Dermis blood vessel endothelial cell (primary cell): ENCODE measurements at places on chromosomes 4 and X.

DNA sequence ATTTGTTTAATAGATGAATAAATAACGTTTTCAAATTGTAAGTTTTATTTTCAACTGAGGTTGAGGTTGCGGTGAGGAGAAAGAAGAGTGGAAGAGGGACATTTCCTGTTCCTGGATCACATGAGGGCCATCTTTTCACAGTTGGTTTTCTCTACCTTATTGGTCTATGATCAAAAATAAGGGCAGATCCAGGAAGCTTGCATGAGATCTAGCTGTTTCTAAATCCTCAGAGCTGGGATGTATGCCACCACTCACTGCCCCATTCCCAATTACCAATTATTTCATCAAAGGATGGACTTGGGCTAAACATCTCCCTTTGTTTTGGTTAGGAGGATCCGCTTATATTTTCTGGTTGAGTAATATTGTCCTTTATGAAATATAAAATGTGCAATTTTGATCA is 104.8 kb upstream of the TLL1 start:
- DNase-seq = no peak

DNA sequence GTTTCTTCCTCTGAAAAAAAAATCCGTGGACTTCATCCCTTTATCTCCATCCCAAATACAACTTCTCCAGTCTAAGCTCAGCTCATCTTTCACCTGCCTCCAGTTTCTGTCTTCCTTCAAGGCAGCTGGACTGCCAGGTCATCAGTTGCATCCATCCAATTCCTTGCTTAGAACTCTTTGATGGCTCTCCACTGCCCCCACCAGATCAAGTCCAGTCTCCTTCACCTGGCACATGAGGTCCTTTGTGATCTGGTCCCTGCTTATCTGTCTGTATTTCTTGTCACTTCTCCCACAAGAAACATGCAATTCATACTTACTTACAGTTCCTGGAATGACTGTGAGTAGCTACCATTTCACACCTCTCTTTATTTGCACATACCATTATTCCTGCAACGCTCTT is 33.8 kb downstream of the OTUD6A start:
- peak; percentile 64 for DNase-seq

DNA sequence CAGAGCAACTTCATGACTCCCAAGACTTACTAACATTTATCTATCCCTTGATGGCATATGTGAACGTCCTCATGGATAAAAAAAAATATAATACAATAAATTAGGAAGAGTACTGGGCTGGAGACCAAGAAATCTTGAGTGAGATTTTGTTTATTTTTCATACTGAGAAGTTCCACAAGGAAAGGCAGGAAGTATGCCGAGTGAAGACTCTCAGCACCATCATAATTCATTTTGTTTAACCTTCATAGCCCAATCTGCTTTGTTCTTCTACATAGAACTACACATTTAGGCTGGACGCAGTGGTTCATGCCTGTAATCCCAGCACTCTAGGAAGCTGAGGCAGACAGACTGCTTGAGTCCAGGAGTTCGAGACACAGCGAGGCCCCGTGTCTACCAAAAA is 198.3 kb downstream of the NSUN7 start:
- DNase-seq = no peak

DNA sequence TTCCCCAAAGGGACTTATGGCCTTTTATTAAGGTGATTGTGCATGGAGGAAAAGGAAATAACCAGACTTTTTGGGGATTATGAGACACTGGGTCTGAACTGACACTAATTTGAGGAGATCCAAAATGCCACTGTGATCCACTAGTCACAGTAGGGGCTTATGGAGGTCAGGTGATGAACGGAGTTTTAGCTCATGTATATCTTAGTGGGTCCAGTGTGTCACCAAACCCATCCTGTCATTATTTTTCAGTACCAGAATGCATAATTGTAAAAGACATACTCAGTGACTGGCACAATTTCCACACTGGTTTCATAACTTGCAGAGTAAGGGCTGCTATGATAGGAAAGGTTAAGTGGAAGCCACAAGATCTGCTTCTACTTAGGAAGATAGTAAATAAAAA is 131.3 kb downstream of the RTL3 start:
- no peak for DNase-seq

DNA sequence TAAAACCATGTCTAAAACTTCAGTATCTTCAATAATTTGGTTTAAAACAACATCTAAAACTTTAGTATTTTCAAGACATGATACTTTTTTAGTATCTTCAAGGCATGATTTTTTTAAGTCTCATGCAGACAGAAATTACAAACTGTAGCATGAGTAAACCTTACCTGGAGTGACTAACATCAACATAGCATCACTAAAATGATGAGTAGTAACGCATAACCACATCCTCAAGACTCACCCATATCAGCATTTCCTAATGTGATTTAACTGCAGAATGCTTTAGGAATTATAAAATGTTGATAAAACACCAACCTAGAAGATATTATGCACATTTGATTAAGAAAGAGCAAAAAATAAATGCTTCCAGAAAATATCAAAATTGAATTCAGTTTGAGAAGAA is 19.7 kb upstream of the EDNRA start:
- no peak for DNase-seq

- DNase-seq = no peak
Observed at GRCh38 chr4:73648478-73648877, 28.2 kb upstream of the RASSF6 start.

GRCh38 chr4:149897783-149898182 is 82.1 kb upstream of the IQCM start:
- DNase-seq = peak; percentile 32

DNA sequence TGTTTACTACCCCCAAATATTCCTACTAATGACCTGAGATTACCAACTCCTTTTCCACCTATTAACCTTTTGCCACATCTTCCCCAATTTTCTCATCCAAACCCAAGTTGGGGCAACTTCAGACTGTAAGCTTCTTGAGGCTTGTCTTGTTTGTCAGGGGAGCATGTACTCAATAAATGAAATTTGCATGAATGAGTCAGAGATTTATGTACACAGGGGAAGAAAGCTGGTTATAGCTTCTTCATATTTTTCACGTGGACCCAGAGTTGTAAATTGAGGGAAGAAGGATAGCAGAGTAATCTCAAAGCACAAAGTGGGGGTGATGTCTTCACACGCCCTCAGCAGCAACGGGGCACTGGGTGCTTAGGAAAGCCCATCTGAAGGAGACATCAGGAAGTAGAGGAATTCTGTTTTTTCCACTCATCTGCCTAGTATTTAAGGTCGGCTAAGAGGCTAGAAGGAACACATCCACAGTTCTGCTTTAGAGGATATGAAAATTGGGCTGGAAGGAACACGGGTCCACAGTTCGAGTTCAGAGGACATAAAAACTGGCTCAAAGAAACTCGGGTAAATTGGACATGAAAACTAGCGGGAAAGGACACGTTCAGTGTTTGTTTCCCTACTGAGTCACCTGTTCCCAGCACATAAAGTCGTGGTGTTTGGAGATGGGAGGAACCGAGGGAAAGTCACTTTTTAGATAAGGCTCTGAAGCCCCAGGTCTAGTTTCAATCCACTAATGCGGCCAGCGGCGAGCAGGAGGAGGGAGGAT is 696 bp upstream of the CA5B start:
- no peak for DNase-seq

DNA sequence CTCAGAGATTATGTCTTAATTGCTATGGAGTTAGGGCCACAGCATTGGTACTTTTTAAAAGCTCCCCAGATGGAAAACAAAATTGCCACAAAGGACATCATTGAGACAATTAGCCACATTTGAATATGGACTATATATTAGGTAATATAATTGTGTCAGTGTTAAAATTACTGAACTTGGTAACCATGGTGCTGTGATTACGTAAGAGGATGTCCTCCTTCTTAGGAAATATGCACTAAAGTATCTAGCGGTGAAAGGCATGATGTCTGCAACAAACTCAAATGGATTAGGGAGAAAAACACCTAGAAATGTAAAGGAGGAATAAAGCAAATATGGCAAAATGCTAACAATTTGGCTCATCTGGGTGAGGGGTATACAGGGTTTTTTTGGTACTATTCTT is 89.9 kb upstream of the PAK3 start:
- no peak for DNase-seq

DNA sequence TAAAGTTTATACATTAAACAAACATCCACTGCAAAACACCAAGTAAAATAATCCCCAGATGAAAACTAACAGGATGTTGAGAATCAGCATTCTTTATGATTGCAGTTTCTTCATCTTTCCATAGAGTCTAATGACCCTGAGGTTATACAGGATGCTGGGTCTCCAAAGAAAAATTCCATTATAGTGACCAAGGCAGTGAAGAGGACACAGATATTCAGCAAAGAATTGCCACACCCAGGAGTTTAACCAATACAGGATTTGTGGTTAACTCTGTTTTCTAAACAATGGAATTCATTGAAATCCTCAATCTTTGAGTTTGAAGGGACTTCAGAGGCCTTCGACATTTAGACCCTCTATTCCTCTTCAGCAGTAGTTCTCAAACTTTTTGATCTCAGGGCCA is 76.2 kb upstream of the ESX1 start:
- DNase-seq = no peak

GRCh38 chrX:84168574-84168973 is 19.4 kb downstream of the RPS6KA6 start:
- DNase-seq = peak; percentile 0

- no peak for DNase-seq
Observed at GRCh38 chr4:138796761-138797160, 218.8 kb upstream of the NOCT start.

GRCh38 chr4:7978489-7978888 is 38.8 kb upstream of the AFAP1 start:
- no peak for DNase-seq

GRCh38 chr4:90757534-90758060 is 630.4 kb downstream of the CCSER1 start:
- DNase-seq = no peak

- DNase-seq = no peak
Observed at GRCh38 chr4:118254368-118254767, 98.4 kb downstream of the PRSS12 start.

DNA sequence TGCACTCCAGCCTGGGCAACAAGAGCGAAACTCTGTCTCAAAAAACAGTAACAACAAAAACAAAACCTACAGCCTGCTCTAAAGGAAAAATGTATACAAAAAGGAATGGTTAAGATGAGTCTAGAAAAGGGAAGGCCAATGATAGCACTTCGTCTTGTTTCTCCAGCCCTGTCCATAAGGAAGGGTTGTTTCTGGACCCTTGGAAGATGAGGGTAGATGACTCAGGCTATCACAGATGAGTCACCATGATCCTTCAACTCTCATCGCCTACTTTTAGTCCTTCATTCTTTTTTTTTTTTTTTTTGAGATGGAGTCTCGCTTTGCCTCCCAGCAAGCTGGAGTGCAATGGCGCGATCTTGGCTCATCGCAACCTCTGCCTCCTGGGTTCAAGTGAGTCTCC is 8.8 kb downstream of the PLA2G12A start:
- DNase-seq = no peak

- peak; percentile 32 for DNase-seq
Observed at GRCh38 chr4:1793940-1794808, 1.1 kb downstream of the FGFR3 start.

- no peak for DNase-seq
Observed at GRCh38 chr4:41683326-41683725, 65.2 kb downstream of the PHOX2B start.

DNA sequence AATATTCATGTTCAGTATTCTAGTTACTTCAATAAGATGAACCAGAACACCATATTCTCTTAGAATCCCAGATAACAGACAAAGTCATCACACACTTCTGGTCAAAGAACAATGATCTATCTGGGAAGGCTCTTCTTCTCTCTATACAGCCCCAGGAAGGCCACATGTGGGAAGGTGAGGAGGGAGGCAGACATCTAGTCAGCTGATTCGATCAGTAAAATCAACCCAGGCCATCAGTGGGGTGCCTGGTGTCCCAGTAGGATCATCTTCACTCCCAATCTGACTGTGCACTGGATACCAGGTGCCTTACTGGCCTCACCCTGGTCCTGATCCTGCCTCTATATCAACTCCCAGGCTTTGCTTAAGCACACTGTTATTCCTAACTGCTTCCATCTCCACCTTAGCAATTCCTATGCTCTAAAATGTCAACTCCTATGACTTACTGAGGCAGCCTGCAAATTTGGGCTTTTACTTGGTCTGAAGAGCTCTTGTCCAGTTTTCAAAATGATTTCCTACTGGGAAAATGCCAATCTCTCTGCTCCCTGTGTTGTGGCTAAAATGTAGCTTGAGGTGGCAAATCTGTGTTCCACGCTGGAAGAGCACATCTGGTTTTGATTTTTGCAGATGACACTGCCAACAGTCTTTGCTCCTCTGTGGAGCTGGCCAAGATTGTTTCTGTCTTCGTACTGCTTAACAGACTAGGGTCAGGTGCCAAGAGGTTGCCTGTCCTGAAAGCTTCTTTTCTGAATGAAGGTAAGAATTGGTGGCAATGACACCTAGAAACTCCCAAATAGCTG is 128.7 kb downstream of the MGST2 start:
- DNase-seq = no peak

DNA sequence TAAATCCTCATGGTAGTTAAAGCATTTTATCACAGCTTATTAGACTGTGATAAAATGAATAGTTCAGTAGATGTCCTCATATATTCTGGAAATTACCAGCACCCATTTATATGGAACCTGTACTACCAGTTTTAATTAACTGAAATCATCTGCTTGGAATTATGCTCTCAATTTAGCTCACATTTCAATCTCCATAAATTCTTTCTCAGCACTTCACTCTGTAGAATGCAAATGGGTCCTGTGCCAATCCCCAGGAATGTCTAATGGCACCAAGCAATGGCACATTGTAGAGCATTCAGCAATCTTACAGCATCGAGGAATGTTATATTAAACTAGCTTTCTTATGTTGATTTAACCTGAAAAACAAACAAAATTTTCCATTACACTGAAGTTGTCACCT is 355.1 kb downstream of the PDHA2 start:
- no peak for DNase-seq

DNA sequence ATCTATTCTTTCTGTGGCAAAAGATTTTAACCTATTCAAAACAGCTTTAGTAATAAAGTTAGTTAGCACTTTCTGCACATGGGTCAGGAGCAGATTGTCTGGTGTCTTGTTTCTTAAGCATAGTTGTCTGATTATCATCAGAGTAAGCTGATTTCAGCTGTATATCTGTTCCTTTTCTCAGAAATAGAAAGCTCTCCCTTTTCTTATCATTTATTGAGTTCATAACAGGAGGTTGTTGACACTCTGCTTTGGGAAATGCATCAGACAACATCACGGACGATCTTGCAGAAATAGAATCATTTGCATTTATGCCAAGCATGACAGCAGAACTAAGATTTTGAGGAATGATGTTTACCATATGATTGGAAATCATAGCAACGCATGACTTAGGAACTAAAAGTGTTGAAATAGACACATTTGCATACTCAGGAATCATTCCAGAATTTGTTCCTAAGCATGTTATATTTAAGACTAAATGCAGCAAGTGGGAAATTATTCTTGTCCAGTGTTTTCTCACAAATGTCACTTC is 66.7 kb downstream of the RBMX2 start:
- DNase-seq = no peak

- DNase-seq = peak; percentile 70
Observed at GRCh38 chrX:13099121-13099520, 54.7 kb upstream of the FAM9C start.

- DNase-seq = no peak
Observed at GRCh38 chrX:41542536-41542935, 95.4 kb downstream of the NYX start.

GRCh38 chr4:13529128-13529919 is 15.0 kb downstream of the NKX3-2 start:
- no peak for DNase-seq

- DNase-seq = no peak
Observed at GRCh38 chrX:115504167-115504566, 56.8 kb upstream of the PLS3 start.

- no peak for DNase-seq
Observed at GRCh38 chrX:36336751-36337150, 417.2 kb downstream of the CFAP47 start.

GRCh38 chrX:143894938-143895337 is 11.1 kb downstream of the UBE2NL start:
- no peak for DNase-seq
